KG1 (cell line): ENCODE measurements at places on chromosomes 5 and 9.

- no peak for DNase-seq
Observed at GRCh38 chr9:115328228-115328627, 210.3 kb upstream of the TNC start.

DNA sequence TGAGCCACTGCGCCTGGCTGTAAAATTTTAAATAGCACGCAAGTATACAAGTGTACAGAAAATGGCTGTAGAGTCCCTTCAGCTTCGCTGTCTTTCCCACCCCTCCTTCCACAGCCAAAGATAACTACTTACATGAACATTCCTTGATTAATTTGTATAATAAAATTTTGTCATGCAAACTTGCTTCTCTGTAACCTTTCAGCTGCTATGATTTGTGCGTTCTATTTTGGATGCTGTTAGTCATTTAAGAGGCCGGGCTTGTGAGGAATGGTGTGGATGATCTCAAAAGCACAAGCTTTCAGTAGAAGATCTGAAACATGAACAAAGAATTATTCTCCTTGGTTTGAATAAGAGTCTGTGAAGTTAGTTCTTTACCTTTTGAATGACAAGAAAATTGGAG is 115.0 kb upstream of the TLE1 start:
- no peak for DNase-seq

GRCh38 chr9:29691758-29692407 is 2118.6 kb upstream of the C9orf72 start:
- DNase-seq = no peak

- DNase-seq = no peak
Observed at GRCh38 chr9:111294691-111295451, 35.2 kb downstream of the OR2K2 start.

GRCh38 chr5:178350361-178351220 is 118.0 kb upstream of the PHYKPL start:
- no peak for DNase-seq

GRCh38 chr5:82640916-82641315 is 362.8 kb upstream of the RPS23 start:
- no peak for DNase-seq

- no peak for DNase-seq
Observed at GRCh38 chr5:38892363-38892762, 46.6 kb downstream of the OSMR start.

GRCh38 chr5:42631241-42631640 is 125.4 kb upstream of the CCDC152 start:
- DNase-seq = no peak

GRCh38 chr9:36987891-36988290 is 46.2 kb downstream of the PAX5 start:
- DNase-seq = no peak

DNA sequence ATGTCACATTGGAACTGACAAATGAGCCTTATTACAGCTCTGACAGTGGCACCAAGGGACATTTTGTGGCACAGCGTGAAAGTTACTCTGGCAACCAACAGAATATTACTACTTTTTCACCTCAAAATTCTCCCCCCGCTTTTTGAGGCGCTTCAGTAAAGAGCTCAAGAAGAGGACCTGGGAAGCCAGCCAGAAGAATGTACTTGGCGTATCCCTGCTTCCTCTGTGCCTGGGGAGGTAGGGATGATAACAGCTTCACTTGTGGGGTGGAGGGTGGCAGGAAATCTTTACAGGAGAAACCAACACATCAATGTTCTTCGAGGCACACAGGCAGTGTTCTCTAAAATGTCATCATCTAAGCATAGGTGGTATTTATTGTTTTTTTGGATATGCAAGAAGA is 624.1 kb downstream of the NR2F1-AS1 start:
- DNase-seq = no peak

GRCh38 chr9:3526997-3527940 is 1.5 kb upstream of the RFX3 start:
- peak; percentile 65 for DNase-seq

GRCh38 chr5:171598641-171599152 is 179.2 kb downstream of the FGF18 start:
- no peak for DNase-seq

- no peak for DNase-seq
Observed at GRCh38 chr9:105854026-105854782, 159.9 kb downstream of the TMEM38B start.

GRCh38 chr5:177496727-177497291 is 595 bp downstream of the PDLIM7 start:
- no peak for DNase-seq

DNA sequence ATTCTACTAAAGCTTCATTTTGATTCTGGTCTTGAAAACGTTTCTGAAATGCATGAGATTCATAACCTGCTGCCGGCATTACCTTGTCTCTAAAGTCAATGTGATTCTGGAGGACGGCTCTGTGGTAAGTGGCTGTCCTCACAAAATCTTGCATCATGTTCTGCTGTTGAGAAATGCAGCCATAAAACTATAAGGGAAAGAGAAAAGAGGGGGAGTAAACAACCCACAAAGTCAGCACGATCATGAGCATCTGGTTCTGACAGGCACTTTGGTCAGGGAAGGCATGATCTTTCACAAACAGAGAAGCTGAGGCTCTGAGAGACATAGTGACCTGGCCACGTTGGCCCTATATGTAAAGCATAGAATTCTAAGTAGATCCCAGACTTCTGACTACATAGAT is 168.9 kb upstream of the PUM3 start:
- no peak for DNase-seq

DNA sequence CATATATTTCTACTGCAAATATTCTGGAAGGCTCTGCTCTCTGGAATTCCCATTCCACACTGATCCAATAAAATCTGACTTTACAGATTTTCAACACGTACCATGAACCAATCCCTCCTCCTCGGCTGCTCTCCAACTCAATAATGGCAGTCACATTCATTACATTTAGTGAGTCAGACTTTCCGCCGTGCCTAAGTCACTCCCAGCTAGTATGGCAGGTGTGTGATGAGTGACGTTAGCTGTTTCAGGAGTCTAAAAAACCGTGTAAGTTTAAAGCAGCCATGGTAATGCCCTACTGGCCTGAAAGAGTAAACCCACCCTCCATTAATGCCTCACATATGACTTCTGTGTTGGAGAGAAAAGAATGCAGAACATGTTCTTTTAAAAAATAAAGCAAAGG is 3.3 kb downstream of the FBN2 start:
- no peak for DNase-seq

- no peak for DNase-seq
Observed at GRCh38 chr5:44441460-44441859, 52.2 kb upstream of the FGF10 start.

DNA sequence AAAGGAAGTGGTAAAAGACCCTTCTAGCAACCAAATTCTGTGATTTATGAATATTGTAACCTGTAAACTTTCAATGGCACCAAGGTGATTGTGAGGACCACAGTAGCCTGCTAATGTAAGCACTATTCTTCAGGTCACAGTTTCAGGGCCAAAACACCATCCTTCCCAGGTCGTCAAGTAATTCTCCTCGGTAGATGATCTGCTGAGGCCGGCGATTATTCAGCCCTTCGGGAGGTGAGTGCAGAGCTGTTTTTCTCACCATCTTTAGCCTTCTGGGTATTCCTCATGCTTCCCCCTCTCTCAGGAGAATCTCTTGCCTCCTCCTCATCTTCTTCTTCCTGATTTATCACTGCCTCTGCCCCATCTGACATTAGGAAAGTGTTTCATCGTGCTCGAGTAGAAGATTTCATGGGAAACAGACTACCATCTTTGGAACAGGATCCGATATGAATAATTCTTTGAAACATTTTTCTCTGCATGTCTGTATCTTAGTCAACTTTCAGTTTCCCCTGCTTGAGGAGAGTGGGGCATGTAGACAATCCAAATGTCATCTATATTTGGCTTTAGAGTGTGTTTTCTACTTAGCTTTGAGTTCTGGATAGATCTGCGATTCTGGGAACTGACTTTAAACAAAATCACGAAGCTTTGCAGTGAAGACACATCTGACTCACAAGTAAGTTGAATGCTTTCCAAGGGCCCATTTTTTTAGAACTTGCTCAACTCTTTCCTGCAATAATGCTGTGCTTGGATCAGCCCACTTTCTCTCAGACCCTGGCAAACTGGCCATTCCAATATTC is 173.9 kb downstream of the AOPEP start:
- DNase-seq = no peak

DNA sequence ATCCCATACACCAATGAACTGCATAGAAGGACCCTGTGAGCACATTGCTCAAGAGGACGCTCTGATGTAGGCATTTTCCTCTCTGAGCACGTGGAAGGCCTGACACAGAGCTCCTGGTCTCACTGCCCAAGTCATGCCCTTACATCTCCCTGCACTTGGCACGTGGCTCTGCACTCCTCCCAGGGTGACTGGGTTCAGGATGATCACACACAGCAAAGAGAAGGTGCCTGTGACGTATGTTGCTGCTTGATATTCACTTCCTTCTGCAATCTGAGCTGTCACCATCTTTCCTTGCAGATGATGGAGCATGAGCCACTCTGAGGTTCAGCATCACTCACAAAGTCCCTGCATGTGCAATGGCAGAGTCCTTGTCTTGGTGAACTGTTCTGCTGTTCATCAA is 125.2 kb downstream of the FSTL4 start:
- no peak for DNase-seq

- DNase-seq = no peak
Observed at GRCh38 chr9:32590898-32591297, 17.9 kb upstream of the NDUFB6 start.

DNA sequence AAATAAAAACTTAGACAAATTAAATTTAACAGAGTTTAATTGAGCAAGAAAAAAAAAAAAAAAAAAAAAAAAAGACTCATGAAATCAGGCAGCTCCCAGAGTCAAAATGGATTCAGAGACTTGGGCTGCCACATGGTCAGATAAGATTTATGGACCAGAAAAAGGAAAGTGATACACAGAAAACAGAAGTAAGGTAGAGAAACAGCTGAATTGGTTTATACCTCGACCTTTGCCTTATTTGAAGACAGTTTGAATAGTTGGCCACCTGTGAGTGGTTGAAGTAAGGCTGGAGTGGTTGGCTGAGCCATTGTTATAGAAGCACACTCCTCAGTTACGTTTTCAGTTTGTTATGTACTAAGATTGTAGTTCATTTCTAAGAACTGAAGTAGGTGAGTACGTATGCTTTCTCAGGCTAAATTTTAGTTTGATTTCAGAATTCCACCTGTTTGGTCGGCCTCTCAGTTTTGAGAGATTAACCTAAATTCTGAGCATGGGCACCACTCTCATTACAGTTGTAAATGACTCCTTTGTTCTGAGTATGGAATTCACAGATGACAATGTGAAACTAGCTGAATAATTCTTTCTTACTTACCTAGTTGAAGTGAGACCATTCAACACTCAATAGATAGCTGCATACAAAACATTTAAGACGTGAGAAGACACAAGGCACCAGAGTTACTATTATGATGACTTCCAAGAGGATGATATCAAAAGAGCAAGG is 149.0 kb downstream of the AOPEP start:
- no peak for DNase-seq

DNA sequence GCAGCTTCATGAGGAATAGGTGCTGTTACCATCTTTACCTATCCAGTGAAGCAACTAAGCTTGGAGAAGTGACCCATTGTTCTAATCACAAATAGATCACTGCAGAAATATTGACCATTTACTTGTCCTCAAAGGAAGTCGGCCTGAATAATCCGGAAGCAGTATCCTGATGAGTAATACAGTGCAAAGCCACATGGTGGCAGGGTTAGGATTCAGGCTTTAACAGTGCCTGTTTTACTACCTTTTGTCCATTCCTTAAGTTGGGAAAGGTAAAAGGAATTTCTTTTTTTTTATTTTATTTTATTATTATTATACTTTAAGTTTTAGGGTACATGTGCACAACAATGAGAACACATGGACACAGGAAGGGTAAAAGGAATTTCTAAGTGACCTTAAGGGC is 336.3 kb downstream of the KDM4C start:
- no peak for DNase-seq

- DNase-seq = no peak
Observed at GRCh38 chr9:16221822-16222547, 648.5 kb downstream of the BNC2 start.

DNA sequence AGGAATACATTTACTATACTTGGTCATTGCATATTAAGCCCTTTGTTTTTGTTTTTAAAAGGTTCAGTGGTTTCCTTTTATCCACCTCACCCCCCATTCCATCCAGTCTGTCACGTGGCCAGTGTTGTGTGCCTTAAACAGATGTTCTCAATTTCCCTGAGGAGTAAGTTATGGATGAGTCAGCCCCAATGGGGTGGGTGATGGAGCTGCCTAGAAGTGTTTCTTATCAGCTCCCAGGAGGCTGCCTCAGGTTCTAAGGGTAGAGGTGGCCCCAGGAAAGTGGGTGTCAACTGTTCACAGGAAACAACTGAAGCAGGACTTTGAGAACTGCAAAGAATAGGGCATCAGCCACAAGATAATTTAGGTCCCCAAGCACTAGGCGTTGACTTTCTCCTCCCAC is 41.1 kb downstream of the ACTBL2 start:
- DNase-seq = no peak

GRCh38 chr5:96885518-96886338 is 9.4 kb downstream of the ERAP2 start:
- no peak for DNase-seq

GRCh38 chr9:132585954-132586829 is 3.8 kb downstream of the BARHL1 start:
- no peak for DNase-seq

DNA sequence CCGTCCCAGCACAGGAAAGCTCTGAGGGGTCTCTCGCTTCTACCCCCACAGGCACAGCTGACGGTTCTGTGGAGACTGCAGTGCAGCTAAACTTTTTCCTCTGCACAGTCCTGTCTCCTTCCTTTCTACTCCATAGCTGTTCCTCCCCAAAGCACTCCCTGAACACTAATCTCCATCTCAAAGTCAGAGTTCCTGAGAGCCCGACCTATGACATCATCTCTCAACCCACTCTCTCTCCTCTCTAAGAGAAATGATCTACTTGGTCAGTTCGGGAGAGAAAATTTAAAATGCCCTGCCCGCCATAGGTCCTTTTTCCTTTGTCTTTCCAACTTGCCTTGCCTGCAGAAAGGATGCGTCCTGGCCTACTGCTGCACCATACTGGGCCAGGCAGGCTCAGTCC is 90.6 kb downstream of the FANCC start:
- DNase-seq = no peak

- no peak for DNase-seq
Observed at GRCh38 chr5:15007646-15008045, 136.1 kb upstream of the ANKH start.

DNA sequence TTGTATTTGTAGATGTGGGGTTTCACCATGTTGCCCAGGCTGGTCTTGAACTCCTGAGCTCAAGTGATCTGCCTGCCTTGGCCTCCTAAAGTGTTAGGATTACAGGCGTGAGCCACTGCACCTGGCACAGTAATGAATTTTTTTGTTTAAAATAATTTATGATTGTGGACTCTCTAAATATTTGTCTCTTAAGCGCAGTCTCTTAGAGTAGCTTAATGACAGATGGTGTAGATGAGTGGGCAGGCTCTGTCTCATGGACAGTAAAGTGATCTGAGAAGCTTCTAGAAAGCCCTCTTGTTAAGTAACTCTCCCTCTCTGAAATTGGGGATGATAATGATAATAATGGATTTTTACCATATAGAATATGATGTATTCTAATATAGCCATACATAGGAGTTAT is 47.5 kb upstream of the KIAA1958 start:
- DNase-seq = no peak

- DNase-seq = no peak
Observed at GRCh38 chr9:36817160-36817834, 216.8 kb downstream of the PAX5 start.
